ENCODE measurements at places on chromosomes 2 and 18.
A peak's percentile ranks its signal among the peaks of the same experiment; 100 is the strongest.

DNA sequence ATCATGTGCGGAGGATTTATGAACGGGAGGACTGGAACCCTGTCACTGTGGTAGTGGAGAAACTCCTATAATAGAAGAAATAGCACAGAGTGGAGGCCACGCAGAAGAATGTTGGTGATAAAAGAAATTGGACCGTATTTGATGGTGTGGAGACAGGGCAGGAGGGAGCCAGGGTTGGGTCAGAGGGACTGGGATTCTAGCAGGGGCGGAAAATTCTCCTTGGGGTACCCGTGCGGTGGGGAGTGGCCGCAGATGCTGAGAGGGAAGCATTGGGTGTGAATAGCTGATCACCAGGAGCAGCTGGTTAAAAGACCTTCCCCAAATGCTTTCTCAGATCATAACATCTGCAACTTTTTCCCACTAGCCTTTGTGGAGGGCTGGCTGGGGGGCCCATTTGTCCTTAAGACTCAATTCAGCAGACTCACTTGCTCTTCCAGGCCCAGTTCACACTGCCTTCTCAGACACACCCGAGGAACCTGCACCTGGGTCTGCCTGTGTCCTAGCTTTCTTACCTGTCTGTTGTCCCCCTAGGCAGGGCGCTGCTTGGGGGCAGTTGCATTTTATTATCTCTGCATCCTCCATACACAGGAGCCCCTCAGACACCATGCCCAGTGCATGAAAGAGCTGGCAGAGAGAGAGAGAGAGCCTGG is 7.1 kb downstream of the SH3BP4 start:
- DNase-seq = no peak

GRCh38 chr2:11236335-11236734 is 81.1 kb downstream of the SLC66A3 start:
- no peak for DNase-seq

DNA sequence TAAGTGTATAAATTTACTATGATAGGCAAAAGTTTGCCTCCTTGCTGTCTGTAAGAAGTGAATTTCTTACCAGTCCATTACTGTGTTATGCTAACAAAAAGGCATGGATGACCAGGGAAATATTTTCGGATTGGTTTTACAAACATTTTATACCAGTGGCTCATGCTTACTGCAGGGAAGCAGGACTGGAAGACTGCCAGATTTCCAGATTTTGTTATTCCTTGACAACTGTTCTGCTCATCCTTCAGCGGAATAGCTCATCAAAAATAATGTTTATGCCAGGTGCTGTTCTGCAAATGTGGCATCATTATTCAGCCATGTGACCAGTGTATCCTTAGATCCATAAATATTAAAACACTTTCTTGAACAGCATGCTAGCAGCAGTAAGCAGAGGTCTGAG is 40.4 kb upstream of the NETO1 start:
- DNase-seq = no peak

DNA sequence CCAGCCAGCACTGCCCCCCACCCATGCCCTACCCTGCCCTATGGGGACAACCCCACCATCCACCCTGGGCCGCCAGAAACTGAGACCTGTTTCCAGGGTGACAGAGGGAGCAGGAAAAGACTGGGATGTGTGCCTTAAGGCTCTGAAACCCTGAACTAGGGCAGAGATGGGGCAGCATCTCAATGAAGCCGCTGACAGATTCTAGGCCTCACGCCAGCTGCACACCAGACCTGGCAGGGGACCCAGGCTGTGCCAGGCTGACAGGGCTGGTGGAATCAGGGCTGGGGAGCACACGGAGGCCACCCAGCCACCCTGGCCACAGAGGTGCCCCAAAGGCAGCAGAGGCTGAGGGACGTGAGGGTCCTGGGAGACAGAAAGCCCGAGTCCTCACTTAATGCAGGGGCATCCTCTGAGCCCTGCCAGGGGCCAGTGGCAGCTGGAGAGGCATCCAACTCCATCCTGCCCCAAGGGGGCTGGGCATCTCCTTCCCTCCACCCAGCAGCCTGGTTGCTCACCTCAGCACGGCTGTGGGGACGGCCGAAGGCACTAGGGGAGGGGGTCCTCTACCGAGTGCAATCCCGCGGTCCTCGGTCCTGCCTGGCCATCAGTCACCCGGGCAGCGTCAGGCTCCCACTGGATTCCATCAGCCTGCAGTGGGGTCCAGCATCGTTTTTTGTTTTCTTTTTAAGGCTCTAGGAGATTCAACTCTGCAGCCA is 169.2 kb downstream of the ZFP36L2 start:
- DNase-seq = no peak

DNA sequence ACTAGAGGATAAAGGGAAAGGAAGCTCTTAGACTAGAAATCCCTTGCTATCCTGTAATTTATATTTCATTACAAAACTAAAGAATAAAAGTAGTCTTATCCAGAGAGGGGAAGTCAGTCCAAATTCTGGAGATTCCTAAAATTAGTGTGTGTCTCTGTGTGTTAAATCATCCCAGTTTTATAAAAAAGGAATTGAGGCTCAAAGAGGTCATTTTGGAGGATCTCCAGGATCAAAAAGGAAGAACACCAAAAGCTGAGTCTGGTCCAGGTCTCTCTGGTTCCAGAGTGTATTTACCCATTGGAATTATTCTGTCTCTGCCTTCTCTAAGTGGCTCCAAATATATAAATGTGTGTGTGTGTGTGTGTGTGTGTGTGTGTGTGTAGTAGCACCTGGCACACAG is 166.7 kb downstream of the NRXN1 start:
- no peak for DNase-seq

GRCh38 chr2:207683879-207684627 is 27.4 kb upstream of the CCNYL1 start:
- DNase-seq = peak; percentile 42
